ENCODE measurements at places on chromosomes 5 and 9. TPM values are rescaled to one million over a fixed set of nuclear protein-coding genes. Genes with fewer than 3 reads are reported as not detected.

DNA sequence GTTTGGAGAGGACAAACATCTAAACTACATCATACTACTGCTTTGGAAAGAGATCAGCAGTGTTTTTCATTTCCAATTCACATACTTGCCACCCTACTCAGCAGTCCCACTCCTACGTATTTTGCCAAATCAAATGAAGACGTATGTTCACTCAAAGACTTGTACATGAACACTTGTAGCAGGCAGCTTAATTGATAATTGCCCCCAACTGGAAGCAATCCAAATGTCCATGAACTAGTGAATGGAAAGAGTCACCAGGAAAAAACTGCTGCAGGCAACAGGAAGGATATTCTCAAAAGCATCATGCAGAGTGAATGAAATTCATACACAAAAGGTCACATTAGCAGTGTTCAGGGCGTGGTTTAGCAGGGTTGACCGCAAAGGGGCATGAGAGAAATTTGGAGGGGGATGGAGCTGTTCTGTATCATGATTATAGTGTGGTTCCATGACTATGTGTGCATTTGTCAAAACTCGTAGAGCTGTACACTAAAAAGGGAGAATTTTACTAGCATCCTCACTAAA is 38.8 kb downstream of the PAEP start:
- H3K4me3 ChIP-seq, result no peak overlapping the region
- peaks cover 14% of the 10 kb centered on the region for H3K27me3 ChIP-seq
- no peaks in the 10 kb centered on the region for H3K36me3 ChIP-seq
- no peak for DNase-seq
- H3K27ac ChIP-seq, result no peak overlapping the region

GRCh38 chr9:105830461-105830860 is 136.1 kb downstream of the TMEM38B start:
- no peak for DNase-seq
- no peak overlapping the region for H3K4me3 ChIP-seq
- H3K27me3 ChIP-seq, result no peaks in the 10 kb centered on the region
- H3K36me3 ChIP-seq, result no peaks in the 10 kb centered on the region
- no peak overlapping the region for H3K27ac ChIP-seq

- H3K36me3 ChIP-seq, result no peaks in the 10 kb centered on the region
- peaks cover 17% of the 10 kb centered on the region for H3K4me1 ChIP-seq
- no peak overlapping the region for H3K4me3 ChIP-seq
These were observed 3.7 kb upstream of the CAMK2A start for GRCh38 chr5:150293091-150293941.

DNA sequence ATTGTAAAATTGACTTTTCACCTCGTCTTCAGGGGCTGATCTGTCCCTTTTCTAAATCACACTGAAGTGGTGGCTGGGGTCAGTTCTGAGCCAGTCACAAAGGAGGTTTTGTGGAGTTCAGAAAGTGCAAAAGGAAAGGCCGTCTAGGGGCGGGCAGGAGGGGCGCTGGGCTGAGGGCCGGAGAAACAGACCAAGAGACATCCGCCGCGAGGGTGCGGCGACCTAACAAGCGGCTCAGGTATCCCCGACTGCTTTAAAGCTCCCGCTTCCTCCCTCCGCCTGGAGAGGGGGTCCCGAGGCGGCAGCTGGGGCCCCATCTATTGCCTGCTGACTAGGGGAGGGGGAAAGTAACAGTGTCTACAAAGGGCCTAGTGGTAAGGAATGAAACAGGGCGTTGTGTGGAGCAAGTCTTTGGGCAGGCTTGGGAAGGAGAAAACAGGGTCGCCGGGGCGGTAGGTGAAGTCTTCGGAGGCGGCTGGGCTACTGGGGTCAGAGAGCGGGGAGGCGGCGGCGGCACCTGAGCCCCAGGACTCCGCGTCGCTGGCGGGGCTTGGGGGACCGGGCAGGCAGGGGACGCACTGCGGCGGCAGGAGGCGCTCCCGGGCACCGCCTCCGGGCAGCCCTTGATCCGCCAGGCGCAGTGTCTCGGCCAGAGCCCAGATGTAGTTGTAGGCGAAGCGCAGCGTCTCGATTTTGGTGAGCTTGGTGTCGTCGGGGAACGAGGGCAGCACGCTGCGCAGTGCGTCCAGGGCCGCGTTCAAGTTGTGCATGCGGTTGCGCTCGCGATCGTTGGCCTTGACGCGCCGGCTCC is 950 bp downstream of the NEUROG1 start:
- peaks cover 98% of the 10 kb centered on the region for H3K27me3 ChIP-seq
- no peak for DNase-seq

- peak overlapping the region; percentile 94 for H3K27ac ChIP-seq
- peaks cover 18% of the 10 kb centered on the region for H3K4me1 ChIP-seq
- H3K27me3 ChIP-seq, result peaks cover 24% of the 10 kb centered on the region
- DNase-seq, result no peak
- H3K36me3 ChIP-seq, result peaks cover 5% of the 10 kb centered on the region
These were observed 473 bp downstream of the ZBTB34 start for GRCh38 chr9:126860757-126861466.

DNA sequence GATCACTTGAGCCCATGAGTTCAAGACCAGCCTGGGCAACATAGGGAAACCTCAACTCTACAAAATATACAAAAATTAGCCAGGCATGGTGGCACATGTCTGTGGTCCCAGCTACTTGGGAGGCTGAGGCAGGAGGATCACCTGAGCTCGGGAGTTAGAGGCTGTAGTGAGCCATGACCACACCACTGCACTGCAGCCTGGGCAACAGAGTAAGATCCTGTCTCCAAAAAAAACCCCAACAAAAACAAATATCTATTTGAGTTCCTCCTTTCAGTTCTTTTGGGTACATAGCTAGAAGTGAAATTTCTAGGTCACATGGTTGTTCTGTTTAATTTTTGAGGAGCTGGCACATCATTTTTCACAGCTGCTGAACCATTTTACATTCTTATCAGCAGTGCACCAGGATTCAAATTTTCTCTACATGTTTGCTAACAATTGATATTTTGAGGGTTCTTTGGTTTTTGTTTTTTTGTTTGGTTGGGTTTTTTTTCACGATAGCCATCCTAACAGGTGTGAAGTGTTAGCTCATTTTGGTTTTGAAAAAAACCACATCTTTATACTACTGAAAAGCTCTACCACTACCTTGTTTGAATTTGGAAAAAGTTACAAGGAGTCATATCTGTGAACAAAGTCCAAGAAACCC is 176.9 kb upstream of the SLC12A2 start:
- peaks cover 24% of the 10 kb centered on the region for H3K4me1 ChIP-seq
- no peaks in the 10 kb centered on the region for H3K36me3 ChIP-seq
- H3K27me3 ChIP-seq, result no peaks in the 10 kb centered on the region
- DNase-seq, result no peak
- H3K27ac ChIP-seq, result no peak overlapping the region

The SLC28A3 gene
- 2.4 TPM for total RNA-seq

DNA sequence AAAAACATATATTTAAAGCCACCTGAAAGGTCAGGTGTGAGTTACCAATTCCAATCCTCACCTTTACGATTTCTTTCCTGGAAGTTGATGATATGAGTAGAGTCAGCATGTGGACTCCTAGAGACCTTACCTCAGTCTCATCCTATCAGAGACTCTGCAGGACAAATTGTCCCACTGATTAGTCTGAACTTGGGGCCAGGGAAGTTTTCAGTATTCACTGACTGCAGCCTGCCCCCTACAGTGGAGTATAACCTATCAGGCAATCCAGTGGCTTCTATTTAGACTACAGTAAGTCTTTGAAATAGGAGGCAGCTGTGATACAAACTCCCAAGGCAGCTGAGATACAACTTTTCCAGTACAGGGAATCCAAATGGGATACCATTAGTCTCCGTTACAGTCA is 449.4 kb upstream of the CDH10 start:
- no peaks in the 10 kb centered on the region for H3K4me1 ChIP-seq
- H3K27ac ChIP-seq, result no peak overlapping the region
- H3K27me3 ChIP-seq, result no peaks in the 10 kb centered on the region
- no peak for DNase-seq
- no peak overlapping the region for H3K4me3 ChIP-seq

The PAPPA gene
- 11.0 TPM for total RNA-seq

The CRHBP gene
- 0.14 TPM for total RNA-seq

DNA sequence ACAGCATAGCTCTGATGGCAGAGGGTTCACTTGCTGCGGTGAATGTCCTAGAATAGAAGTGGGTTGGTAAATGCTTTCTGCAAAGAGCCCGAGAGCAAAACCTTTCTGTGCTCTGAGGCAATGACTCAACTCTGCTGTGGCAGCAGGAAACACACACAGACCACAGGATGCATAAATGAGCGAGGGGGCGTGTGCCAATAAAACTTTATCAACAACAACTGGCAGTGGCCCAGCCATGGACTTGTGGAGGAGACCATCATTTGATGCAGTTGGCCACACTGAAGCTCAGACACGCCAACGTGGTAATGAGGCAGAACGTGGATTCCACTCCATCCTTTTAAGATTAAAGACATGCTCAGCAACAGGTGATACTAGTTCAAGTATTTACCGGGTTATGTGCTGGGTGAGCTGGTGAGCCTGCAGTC is 6.8 kb downstream of the MRPL36 start:
- H3K36me3 ChIP-seq, result no peaks in the 10 kb centered on the region
- no peak for DNase-seq
- no peak overlapping the region for H3K4me3 ChIP-seq

GRCh38 chr5:149438281-149438680 is 59.2 kb upstream of the IL17B start:
- H3K27me3 ChIP-seq, result no peaks in the 10 kb centered on the region
- H3K4me3 ChIP-seq, result no peak overlapping the region
- peaks cover 33% of the 10 kb centered on the region for H3K4me1 ChIP-seq
- no peak for DNase-seq
- H3K36me3 ChIP-seq, result no peaks in the 10 kb centered on the region
- H3K27ac ChIP-seq, result peak overlapping the region; percentile 95
